Urinary bladder (tissue), 4 donors: ENCODE measurements at places on chromosomes 11 and 22. TPM values are rescaled to one million over a fixed set of nuclear protein-coding genes. Genes with fewer than 3 reads are reported as not detected.

DNA sequence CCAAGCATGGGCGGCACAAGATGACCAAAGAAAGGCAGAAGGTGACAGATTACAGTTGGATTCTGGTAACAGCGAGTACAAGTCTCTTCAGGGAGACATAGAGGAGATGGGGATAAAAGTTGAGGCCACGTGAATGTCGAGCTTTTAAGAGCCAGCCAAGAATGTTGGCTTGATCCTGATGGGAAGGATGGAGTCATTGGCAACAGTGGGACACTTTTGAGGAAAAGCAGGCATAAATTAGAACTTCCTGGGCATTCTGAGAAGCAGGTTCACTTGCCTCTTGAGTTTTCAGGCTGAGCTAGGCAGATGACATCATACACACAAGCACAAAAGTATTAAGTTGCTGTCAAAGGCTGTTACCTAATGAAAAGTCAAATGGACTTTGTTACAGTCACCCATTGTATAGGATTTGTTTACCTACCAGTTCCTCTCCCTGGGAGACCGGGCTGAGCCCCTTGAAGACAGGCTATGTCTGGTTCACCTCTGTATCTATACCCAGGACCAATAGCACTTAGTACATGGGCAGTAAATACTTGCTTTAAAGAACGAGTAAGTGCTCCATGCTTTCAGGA lies 41.1 kb downstream of the TNRC6B start:
- DNase-seq = no peak

PRR33 gene
- total RNA-seq = not detected

DNA sequence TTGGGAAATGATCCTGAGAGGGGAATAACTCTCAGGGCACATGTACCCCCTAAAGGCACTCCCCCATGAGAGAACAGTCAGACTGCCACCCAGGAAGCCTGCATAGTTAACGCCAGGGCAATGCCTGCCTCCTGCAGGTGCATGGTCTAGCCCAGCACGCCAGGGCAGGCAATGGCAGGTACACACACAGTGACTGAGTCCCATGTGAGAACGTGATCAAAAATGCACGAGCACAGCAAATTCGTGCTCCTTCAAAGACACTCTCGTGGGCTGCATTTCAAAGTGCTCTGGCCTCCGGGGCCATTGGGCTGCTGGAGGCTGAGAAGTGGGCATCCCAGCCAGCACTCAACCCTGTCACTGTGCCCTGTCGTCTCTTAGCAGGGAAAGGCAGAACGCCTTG lies 79.7 kb downstream of the SHANK2 start:
- no peak for DNase-seq

GGTLC2 gene
- total RNA-seq = not detected

PATE4 gene
- not detected for total RNA-seq

DNA sequence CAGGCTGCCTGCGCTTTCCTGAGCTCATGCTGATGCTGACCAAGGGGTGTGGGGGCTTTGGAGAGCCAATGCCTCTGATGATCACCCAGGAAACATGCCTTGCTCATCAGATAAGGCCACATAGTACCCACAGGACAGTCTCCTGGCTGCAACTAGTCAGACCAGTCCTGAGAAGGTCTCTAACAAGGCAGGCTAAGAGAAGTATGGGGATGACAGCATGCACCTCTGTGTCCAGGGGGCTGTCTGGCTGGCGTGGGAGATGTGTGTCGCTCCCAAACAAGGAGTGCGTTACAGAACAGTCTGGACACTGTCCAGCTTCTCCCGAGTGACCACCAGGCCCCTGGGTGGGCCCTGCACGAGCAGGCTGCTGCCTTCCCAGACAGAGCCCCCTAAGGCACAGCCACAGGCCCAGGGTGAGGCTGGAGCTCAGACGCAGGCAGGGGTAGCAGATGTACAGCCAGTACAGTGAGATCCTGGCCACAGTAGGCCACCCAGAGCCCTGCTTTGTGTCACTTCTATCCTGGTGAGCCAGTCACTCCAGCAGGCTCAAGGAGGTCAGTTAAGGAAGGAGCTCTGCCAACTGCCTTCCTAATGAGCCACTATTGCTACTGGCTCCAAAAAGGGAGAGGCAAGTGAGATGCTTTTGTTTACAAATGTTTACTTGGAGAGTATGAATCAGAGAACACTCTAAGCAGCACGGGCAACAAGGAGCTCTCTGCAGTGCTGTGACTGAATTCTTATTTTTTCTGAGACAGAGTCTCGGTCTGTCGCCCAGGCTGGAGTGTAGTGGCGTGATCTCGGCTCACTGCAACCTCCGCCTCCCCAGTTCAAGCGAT lies 66.0 kb upstream of the CLTCL1 start:
- DNase-seq = no peak

DNA sequence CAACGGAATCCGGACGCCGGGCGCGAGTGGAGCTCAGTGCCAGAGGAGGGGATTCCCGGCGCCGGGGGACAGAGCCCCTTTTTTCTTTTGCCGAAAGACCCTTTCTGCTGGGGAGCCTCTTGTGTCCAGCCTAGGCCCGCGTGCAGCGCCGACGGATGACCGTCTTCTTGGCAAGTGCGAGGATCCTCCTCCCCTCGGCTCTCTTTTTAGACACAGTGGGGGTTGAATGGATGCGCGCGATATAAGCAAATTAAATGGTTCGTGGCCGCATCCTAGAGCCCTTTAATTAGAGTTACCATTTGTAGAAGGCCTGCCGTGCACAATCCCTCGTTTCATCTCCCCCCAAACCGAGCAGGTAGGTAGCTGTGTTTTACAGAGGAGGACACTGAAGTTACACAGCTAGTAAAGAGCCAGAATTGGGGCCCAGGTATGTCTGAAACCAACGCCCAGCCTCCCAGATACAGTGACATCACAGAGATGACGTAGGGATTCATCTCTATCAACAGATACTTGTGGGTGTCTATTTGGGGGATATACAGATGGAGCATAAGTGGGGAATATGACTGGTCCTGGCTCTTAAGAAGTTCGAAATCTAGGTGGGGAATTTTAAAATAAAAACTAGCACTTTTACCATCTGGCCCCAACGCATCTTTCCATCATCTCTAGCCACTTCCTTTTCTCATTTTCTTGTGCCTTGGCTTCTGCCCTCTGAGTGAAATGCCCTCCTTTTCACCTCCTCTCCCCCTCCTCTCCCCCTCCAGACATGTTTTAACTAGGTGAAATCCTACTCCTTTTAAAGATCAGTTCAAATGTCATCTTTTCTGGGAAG lies 875 bp downstream of the TCP11L1 start:
- DNase-seq = no peak

DNA sequence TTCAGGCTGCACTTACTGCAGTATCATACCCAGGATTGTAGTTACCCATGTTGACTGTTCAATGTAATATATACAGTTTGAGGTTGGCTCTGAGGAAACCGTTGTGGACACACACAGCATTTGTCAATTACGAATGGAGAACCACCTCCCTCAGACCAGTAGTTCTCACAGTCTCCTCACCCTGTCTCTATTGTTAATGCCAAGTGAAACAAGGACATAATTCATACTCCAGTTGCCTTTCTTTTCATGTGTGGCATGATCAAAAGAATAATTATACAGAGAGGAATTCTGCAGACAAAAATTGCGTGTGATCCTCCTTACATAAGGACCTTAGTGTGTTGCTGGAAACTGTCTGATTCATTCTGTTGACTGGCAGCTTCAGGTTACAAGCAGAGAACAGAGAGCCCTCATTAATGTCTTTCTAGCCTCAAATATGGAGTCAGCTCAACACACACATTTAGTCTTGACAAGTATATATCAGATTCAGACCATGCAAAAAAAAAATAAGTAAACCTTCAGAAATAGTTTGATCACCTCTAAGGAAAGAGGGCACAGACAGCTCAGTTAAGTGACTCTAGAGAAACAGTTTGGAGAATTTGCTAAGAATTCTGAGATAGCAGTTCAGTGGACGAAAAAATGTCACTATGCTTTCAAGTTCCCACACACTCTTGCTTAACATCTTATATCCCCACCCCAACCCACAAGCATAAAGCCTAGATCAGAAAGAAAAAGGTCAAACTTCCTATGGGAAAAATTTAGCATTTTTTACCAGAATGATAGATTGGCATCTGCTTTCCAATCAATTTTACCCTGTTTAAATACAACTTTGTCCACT lies 96.1 kb downstream of the MAML2 start:
- no peak for DNase-seq

GRCh38 chr11:68503251-68503687 lies 42.7 kb downstream of the PPP6R3 start:
- DNase-seq = no peak

DNA sequence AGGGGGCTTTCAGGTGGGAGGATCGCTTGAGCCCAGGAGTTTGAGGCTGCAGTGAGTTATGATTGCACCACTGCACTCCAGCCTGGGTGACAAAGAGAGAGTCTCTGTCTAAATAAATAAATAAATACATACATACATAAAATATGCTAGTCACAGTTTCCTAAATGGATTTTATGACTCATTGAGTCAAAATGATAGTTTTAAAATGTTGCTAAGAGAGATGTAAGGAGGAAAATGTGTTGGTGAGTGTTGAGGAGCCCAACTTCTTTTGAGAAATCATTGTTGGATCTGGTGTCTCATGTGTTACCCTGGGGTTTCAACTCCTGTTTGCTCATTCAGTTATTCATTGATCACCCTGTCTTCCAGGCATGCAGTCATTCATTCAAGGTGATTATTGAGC lies 21.0 kb downstream of the PARVB start:
- no peak for DNase-seq

DNA sequence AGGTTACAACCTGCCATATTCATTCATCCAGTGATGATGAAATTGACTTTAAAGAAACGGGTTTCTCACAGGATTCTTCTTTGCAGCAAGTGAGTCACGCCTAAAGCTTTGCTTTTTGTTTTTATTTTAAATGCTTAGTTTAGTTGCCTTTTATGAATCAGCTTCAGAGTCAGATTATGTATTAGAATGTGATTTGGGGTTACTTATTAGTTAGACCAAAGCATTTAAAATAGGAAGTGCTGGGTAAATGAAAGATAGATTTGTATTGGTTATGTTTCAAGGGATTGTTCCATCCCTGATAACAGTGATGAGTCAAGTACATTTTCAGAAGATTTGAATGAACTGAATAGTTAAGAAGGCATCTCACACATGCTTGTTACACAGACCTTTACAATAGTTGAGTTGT lies 101.3 kb upstream of the GAL start:
- DNase-seq = no peak

DNA sequence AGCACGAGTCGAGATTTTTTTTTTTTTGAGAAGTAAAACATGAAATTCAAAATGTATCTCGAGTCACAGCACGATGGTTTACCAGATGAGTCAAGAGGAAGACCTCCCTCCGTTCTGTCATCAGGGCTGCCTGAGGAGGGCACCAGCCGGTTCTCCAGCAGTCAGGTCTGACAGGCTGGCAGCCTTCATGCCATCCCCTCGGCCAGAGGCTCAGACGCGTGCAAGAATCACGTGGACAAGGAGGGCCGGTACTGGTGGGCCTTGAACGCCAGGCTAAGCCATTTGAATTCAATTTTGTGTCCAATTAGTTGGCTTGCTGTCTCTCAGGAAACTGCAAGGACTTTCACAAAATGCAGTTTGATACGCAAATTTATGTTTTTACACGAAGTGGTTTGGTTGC lies 1412.2 kb downstream of the BRD1 start:
- no peak for DNase-seq

DNA sequence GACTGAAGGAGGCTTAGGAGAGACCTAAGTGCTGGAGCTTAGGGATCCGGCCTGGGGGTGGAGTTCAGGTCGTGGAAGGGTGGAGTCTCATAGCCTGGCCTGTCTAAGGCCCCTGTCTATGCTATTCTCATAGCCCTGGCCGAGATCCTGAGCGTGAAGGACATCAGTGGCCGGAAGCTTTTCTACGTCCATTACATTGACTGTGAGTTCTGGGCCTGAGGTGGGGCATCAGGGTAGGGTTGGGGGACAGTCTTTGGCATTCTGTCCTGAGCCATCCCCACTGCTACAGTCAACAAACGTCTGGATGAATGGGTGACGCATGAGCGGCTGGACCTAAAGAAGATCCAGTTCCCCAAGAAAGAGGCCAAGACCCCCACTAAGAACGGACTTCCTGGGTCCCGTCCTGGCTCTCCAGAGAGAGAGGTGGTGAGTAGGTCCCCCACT lies 603 bp downstream of the KAT5 start:
- DNase-seq = no peak

RFPL1 gene
- total RNA-seq = not detected

- peak; percentile 70 for DNase-seq
Observed at GRCh38 chr22:38753948-38754750, 1.6 kb downstream of the SUN2 start.

YPEL4 gene
- total RNA-seq = 1.7 TPM

DNA sequence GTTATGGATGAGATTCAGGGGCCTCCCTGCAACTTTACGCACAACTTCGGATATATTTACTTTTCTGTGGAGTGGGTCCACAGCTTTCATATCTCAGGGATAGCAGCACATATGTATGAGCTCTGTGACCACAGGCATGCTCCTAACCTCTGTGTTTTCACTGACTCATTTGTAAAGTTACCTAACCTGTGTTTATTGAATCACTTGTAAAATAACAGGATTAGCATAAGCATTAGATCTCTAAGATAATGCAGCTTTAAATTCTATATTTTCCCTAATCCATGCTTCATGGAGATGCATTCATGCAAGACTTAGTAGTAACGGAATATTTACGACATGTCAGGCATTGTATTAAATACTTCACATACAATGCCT lies 47.9 kb upstream of the DDI1 start:
- no peak for DNase-seq

PLEKHA7 gene
- 8.1 TPM for total RNA-seq

C1QTNF5 gene
- 17.4 TPM for total RNA-seq

GRCh38 chr11:43646767-43647166 lies 33.8 kb upstream of the HSD17B12 start:
- no peak for DNase-seq

DNA sequence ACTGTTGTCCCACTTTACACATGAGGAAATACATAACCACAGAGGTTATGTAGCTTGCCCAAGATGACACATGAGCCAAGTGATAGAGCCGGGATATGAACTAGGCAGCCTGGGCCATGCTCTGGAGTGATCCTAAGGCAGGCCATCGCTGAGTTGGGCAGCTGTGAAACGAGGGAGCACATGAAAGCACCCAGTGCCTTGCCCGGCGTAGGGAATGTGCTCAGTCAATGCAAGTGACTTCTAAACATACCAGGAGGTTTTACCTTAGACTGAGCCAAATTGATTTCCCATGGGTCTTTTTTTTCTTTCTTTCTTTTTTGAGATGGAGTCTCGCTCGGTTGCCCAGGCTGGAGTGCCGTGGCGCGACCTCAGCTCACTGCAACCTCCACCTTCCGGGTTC lies 10.5 kb downstream of the GRIK4 start:
- no peak for DNase-seq

HBG2 gene
- 2,457 TPM for total RNA-seq

GRCh38 chr11:31397239-31397834 lies 27.7 kb downstream of the DNAJC24 start:
- DNase-seq = no peak
